ENCODE measurements at places on chromosomes 11 and 22. TPM values are rescaled to one million over a fixed set of nuclear protein-coding genes. Genes with fewer than 3 reads are reported as not detected.

RCOR2 gene
- 7.6 TPM for total RNA-seq

KCNA4 gene
- not detected for total RNA-seq

MUC5AC gene
- total RNA-seq: not detected

PTGDR2 gene
- 0.09 TPM for total RNA-seq

C11orf86 gene
- not detected for total RNA-seq

GLB1L3 gene
- total RNA-seq: 0.09 TPM

INS gene
- not detected for total RNA-seq

OR51B2 gene
- not detected for total RNA-seq

HBE1 gene
- not detected for total RNA-seq

CHRM4 gene
- total RNA-seq: not detected

NRIP3 gene
- total RNA-seq: 1.6 TPM

MS4A3 gene
- not detected for total RNA-seq

ACAT1 gene
- 118 TPM for total RNA-seq

APOA5 gene
- total RNA-seq: not detected

DEPDC5 gene
- 39.3 TPM for total RNA-seq

DUSP8 gene
- 0.70 TPM for total RNA-seq

SCN2B gene
- not detected for total RNA-seq

PDE2A gene
- 0.58 TPM for total RNA-seq

RELA gene
- total RNA-seq: 92.0 TPM

VSIG10L2 gene
- total RNA-seq: not detected

MS4A7 gene
- total RNA-seq: not detected

OR51E2 gene
- total RNA-seq: not detected

MRPL21 gene
- 138 TPM for total RNA-seq

GDPD4 gene
- total RNA-seq: not detected

PIK3IP1 gene
- total RNA-seq: 0.46 TPM

JAML gene
- not detected for total RNA-seq

GTSE1 gene
- 88.1 TPM for total RNA-seq

WBP2NL gene
- 0.24 TPM for total RNA-seq

GNG3 gene
- 0.45 TPM for total RNA-seq

CD6 gene
- total RNA-seq: not detected

VSIG2 gene
- not detected for total RNA-seq

A4GALT gene
- total RNA-seq: 23.7 TPM

MAML2 gene
- 6.4 TPM for total RNA-seq

CCDC116 gene
- total RNA-seq: 1.3 TPM

CRYAB gene
- total RNA-seq: 0.87 TPM

UEVLD gene
- 17.8 TPM for total RNA-seq

OR52I1 gene
- total RNA-seq: not detected

OVCH2 gene
- not detected for total RNA-seq

FAM180B gene
- total RNA-seq: 0.62 TPM

PNPLA5 gene
- not detected for total RNA-seq

ZBTB16 gene
- total RNA-seq: 14.1 TPM

KLHL35 gene
- 1.1 TPM for total RNA-seq

C11orf97 gene
- not detected for total RNA-seq

AMPD3 gene
- 0.42 TPM for total RNA-seq

FAM118B gene
- 34.8 TPM for total RNA-seq

ANKK1 gene
- 0.43 TPM for total RNA-seq

B3GAT1 gene
- total RNA-seq: 3.7 TPM

THYN1 gene
- 60.2 TPM for total RNA-seq

CASP12 gene
- not detected for total RNA-seq

GGTLC3 gene
- not detected for total RNA-seq

MYO18B gene
- 0.15 TPM for total RNA-seq

MTFP1 gene
- total RNA-seq: 82.6 TPM

TESMIN gene
- total RNA-seq: 13.5 TPM

MS4A4E gene
- not detected for total RNA-seq
